ENCODE measurements at places on chromosomes 12 and 14.

- peak; percentile 38 for DNase-seq
Observed at GRCh38 chr12:1122786-1123185, 131.8 kb downstream of the ERC1 start.

- DNase-seq, result no peak
Observed at GRCh38 chr12:104054681-104055346, 4.8 kb upstream of the GLT8D2 start.

DNA sequence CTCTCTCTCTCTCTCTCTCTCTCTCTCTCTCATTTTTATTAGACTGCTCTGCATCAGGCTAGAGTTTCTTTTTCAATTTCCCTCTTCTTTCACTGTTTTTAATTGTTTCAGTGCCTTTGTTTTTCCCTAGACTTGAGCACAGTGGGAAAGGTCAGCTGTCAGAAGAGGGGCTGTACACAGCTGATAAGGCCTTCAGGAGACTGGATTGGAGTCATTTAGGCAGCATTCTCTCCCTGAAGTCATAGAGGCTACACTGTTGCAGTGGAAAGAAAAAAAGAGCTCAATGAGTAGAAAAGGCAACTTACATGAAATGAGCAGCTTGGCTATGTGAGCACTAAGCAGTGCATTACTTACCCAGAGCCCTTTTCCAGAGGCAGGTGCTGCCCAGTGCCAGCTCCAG is 456.9 kb downstream of the NRXN3 start:
- no peak for DNase-seq

DNA sequence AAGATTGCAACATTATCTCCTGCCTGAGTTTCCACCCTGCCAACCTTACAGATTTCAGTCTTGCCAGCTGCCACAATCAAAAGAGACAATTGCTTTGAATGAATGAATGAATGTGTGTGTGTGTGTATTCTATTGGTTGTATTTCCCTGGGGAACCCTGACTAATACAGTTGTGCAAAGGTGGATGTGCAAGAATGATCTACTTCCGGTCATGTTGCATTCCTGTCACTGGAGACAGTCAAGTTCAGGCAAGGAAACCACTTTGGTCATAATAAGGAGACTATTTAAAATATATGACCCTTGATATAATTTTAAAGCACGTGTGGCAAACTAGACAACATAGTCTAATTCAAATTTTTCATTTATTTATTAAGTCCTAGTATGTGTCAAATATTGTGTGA is 13.1 kb downstream of the RERG start:
- no peak for DNase-seq

DNA sequence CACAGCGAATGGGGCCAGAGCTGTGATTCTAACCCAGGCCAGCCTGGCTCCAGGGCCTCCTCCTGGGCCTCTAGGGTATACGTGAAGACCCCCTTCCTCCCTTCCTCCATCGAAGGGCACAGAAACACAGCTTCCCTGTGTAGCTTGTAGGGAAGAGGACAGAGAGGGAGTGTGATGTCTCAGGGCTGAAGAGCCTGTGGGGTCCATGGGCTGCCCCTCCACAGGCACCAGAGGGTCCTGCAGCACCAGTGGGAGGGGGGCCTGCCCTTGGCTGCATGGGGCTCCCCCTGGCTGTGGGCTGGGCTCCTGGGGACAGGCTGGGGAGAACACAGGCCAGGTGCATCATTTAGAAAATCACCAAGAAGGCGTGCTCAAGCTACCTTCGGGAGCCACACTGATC is 178.5 kb downstream of the CALM1 start:
- DNase-seq, result no peak

GRCh38 chr14:50272498-50272897 is 39.5 kb downstream of the L2HGDH start:
- no peak for DNase-seq

GRCh38 chr12:112170376-112170775 is 45.0 kb downstream of the TRAFD1 start:
- peak; percentile 42 for DNase-seq

DNA sequence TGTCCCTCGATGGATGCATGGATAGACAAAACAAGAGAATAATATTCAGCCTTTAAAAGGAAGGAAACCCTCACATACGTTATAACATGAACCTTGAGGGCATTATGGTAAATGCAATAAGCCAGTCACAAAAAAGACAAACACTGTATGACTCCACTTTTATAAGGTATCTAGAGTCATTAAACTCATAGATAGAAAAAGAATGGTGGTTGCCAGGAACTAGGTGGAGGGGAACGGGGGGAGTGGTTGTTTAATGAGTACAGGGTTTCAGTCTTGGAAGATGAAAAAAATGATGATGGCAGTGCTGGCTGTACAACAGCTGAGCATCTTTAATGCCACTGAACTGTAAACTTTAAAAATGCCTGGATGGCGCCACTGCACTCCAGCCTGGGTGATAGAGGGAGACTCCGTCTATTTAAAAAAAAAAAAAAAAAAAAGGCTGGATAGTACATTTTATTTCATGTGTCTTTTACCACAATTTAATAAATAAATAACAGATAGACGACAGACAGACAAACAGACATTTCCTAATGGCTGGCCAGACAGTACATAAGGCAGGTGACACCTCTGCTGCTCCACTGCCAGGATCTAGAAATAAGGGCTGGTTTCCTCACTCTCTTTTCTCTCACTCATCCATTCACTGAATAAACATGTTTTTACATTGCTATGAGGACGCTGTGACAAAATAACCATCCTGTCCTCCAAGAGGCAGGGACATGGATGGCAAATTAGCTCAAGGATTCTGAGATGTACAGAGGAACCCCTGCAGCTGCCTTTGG is 118.8 kb downstream of the FOXN3 start:
- DNase-seq, result no peak

DNA sequence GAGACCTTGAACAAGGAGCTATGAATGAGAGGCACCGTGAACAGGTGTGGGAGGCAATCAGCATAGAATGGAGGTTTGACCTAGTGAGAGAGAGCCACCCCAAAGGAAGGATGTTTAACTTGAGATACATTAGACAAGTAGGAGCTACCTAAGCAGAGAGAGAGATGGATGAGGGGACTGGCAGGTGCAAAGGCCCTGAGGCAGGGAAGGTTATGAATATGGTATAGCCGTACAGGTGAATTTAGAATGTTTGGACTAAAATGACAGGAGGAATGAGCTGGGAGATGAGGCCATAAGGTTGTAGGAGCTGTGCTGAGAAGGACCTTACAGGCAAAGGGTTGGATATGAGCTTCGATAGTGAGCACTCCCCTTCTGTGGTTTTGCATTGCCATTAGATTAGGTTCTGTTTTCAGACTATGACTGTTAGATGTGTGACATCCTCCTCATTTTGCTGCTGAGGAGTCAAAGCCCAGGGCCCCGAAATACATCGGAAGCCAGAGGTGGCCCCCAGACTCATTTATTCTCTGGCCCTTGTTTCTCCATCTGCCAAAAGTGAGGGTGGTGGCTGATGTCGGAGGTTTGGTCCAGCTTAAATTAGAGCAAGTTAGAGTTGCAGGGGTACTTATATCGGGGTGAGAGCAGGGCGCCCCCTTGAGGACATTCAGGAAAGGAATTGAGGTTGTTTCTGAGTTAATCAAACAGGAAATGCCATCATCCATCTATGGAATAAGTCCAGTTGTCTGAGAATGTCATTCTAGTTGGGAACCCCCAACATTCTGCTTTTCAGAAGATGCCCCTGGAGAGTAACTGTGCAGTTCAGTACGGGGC is 29.4 kb downstream of the SLC24A4 start:
- peak; percentile 65 for DNase-seq
